ENCODE measurements at places on chromosomes 3 and 15. TPM values are rescaled to one million over a fixed set of nuclear protein-coding genes. Genes with fewer than 3 reads are reported as not detected.

GOLGA8J gene
- polyA plus RNA-seq: not detected

DAPK2 gene
- polyA plus RNA-seq: 91.6 TPM

EPHA3 gene
- under 0.01 TPM for polyA plus RNA-seq

TGM4 gene
- polyA plus RNA-seq: 0.04 TPM

RBPMS2 gene
- polyA plus RNA-seq: 4.1 TPM

DOCK3 gene
- not detected for polyA plus RNA-seq

CLEC3B gene
- polyA plus RNA-seq: 2.9 TPM

BLM gene
- 4.8 TPM for polyA plus RNA-seq

BRK1 gene
- polyA plus RNA-seq: 147 TPM

AMOTL2 gene
- polyA plus RNA-seq: 9.2 TPM

AGBL1 gene
- polyA plus RNA-seq: 0.01 TPM

GRK7 gene
- not detected for polyA plus RNA-seq

NEK10 gene
- polyA plus RNA-seq: 0.54 TPM

TICRR gene
- 3.7 TPM for polyA plus RNA-seq

ITIH1 gene
- 0.58 TPM for polyA plus RNA-seq

CSTA gene
- polyA plus RNA-seq: 6.8 TPM

UROC1 gene
- not detected for polyA plus RNA-seq

CYP1A2 gene
- not detected for polyA plus RNA-seq

MASP1 gene
- polyA plus RNA-seq: 0.70 TPM

ATP13A5 gene
- not detected for polyA plus RNA-seq

CAND2 gene
- 0.27 TPM for polyA plus RNA-seq
